ENCODE measurements at places on chromosomes 5 and 9. TPM values are rescaled to one million over a fixed set of nuclear protein-coding genes. Genes with fewer than 3 reads are reported as not detected.

FGF10 gene
- total RNA-seq, result not detected

PDE6A gene
- 0.30 TPM for total RNA-seq

RASEF gene
- total RNA-seq, result 8.3 TPM

ADAMTS12 gene
- 7.6 TPM for total RNA-seq

PRR16 gene
- total RNA-seq, result not detected

GMCL2 gene
- total RNA-seq, result not detected

GARIN3 gene
- total RNA-seq, result not detected

SLC6A19 gene
- 0.32 TPM for total RNA-seq

KLF9 gene
- total RNA-seq, result 5.4 TPM

SV2C gene
- total RNA-seq, result not detected

TAF11L11 gene
- total RNA-seq, result 0.07 TPM

TNC gene
- total RNA-seq, result 0.58 TPM

CDH12 gene
- not detected for total RNA-seq

PKD2L2 gene
- total RNA-seq, result not detected

ZNF782 gene
- total RNA-seq, result 2.0 TPM

DNAJB5 gene
- total RNA-seq, result 13.7 TPM

TRIP13 gene
- total RNA-seq, result 74.5 TPM

ZNF618 gene
- 12.5 TPM for total RNA-seq

SLC1A1 gene
- 1.1 TPM for total RNA-seq

CCDC152 gene
- total RNA-seq, result not detected

GZMA gene
- not detected for total RNA-seq

CYLC2 gene
- total RNA-seq, result not detected

BASP1 gene
- 226 TPM for total RNA-seq

LTC4S gene
- total RNA-seq, result 0.22 TPM

UIMC1 gene
- total RNA-seq, result 42.7 TPM

CATSPER3 gene
- total RNA-seq, result 0.48 TPM

GABBR2 gene
- 0.28 TPM for total RNA-seq

ORM2 gene
- not detected for total RNA-seq

TRIM32 gene
- 24.2 TPM for total RNA-seq

QRFP gene
- total RNA-seq, result not detected

SHC3 gene
- 0.22 TPM for total RNA-seq

LRRC19 gene
- total RNA-seq, result not detected

TAF11L5 gene
- total RNA-seq, result not detected

SURF1 gene
- 37.1 TPM for total RNA-seq

BARHL1 gene
- total RNA-seq, result not detected

All from A549 treated with dexamethasone at 1 μM for 4 hours (cell line).